CD8-positive, alpha-beta memory T cell (primary cell): ENCODE measurements at places on chromosomes 6 and 20. TPM values are rescaled to one million over a fixed set of nuclear protein-coding genes. Genes with fewer than 3 reads are reported as not detected.

ADGRF1 gene
- not detected for total RNA-seq

DNA sequence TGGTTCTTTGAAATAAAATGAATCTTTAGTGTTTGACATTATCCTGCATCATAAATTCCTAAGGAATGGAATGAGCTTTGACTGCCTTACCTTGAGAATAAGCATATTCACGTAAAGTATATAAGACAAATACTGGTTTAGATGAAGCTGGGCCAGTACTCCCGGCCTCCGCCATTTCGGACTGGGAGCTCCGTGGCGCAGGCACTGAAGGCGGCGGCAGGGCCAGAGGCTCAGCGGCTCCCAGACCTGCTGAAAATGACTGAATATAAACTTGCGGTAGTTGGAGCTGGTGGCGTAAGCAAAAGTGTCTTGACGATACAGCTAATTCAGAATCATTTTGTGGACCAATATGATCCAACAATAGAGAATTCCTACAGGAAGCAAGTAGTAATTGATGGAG, 76.2 kb upstream of the FAM83B start:
- no peak for DNase-seq

FAM83C gene
- not detected for total RNA-seq

RAMACL gene
- 0.13 TPM for total RNA-seq

DNA sequence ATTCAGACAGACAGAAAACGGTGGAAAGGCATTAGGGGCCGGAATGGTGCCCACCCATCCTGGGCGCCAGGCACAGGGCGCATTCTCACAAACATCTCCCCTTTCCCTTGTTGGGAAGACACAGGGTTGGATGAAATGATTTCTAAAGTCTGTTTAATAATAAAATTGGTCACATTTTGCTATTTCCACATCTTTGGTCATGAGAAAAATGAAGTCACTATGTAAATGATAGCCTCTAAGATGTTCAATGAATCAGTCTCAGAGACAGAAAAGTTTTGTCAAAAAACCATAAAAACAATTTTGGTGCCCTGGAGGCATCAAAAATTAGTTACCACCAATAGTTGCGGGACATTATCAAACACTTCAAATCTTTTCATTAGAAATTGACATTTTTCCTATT, 40.7 kb downstream of the PRR18 start:
- DNase-seq, result no peak
